ENCODE measurements at places on chromosomes 16 and 17.

DNA sequence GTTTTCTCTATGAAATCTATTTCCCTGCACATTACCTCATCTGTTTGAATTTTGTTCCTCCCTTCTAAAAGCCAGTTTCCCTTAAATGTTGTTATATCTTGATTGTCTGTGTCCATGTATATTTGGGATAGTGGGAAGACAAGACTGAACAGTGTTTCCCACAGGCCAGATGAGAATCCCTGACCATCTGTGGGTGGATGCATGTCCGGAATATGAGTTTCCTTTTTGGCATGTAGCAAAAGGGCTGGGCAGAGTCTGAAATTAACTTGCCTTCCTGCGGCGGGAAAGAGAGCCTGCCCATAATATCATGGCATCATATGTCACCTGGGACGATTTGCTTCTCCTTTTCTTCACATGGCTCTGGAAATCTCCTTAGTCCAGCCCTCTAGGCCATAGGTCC is 385.8 kb upstream of the MAF start:
- no peak for DNase-seq

DNA sequence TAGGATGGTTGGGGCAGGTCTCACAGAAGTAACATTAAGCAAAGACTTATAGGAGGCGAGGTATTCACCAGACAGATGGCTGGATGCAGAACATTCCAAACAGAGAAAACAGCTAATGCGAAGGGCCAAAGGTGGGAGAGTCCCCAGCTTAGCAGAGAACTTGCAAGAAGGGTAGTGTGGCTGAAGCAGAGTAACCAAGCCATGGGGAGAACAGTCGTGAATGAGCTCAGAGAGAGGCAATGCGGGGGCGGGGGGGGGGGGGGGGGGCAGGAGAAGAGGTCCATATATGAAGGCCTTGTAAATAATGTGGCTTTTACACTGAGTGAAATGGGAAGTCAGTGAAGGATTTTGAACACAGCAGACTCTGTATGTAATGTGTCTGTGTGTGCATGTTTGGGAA is 81.3 kb downstream of the SMG6 start:
- no peak for DNase-seq

DNA sequence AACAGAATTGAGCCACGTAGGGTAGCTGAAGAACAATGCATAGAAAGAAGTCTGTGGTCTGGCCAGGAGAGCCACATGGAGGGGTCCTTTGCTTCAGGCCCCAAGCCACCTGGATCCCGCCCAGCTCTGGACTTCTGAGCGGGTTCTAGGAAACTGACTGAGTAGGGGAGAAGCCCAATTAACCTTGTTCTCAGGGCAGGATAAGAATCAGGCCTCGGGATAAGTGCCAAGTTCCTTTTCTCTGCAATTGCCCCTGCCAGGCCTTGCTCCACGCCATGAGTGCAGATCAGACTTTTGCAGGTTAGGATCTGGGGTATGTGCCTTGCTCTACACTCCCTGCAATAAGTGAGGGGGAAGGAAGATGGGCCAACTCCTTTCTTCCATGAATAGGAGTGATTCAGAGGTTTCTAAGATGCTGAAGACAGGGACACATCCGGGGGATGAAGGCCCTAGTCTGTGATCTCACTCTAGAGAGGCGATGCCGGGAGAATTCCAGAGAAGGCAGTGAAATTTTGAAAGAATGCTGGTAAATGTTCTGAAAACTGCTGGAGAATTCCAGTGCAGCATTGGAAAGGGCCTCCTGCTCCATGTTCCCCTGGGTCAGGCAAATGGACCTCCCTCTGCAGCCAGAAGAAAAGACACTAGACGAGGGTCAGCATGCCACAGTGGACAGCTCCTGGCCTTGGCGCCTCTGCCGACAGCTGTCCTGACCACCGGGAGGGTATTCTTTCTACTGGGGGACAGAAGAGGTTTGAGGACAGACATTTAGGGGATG is 5.8 kb downstream of the NEUROD2 start:
- DNase-seq = no peak

DNA sequence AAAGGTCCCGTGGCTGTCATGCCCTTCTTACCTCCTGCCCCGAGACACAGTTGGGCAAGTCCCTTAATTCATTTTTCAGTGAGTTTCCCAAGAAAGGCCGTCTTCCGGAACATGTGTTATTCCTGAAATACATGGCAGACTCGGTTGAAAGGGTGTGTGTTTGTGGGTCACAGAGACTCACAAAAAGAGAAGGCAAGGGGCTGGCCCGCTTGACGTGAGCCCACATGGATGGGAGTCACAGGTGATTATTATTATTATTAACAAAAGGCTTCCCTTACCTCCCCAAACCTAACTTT is 34.1 kb upstream of the CCR7 start:
- DNase-seq = no peak

DNA sequence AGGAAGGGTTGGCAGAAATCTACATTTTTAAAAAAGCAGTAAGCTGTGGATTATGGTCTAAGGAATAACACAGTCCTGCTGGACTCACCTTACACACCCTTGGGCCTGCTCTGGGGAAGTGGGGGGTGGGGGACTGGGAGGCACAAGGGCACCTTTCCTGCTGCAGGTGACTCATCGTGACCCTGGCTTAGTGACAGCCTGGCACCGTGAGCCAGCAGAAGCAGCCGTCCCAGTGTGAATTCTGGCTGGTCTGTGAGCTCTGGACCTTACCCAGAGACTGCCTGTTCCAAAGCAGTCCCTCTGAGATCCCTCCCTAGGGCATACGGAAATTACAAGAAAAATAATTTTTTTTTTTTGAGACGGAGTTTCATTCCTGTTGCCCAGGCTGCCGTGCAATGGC is 4.2 kb upstream of the CRK start:
- no peak for DNase-seq

GRCh38 chr17:74430385-74430705 is 1.5 kb upstream of the GPRC5C start:
- no peak for DNase-seq

DNA sequence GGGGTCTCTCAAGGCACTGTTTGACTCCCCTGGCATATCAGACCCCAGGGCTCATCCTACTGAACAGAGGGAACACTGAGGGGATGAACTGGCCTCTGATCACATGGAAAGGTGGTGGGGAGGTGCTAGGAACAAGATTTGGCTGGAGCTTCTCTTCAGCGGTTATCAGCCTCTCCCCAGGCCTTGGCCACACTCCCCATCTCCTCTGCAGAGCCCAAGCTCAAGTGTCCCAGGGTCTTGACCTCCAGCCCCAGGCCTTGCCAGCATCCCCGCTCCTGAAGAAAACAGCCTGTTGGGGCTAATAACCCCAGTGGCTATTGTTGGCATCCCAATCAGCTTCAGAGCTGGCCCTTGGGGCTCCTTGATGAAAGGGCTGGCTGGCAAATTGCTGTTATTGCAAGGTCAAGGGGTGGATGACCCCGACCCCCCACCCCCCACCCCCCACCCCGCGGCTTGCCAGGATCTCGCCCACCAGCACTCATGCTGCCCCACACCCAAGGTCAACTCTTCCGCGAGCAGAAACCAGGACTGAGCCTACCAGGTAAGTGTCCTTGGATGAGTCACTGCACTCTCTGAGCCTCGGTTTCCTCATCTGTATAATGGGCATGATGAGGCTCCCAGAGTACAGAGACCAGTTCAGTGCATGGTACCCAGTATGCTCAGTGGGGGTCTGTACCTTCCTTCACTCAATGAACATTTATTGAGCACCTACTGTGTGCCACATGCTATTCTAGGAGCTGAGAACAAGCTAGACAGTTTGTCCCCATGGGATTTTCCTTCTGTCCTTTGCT is 18.8 kb upstream of the FAM83G start:
- no peak for DNase-seq

DNA sequence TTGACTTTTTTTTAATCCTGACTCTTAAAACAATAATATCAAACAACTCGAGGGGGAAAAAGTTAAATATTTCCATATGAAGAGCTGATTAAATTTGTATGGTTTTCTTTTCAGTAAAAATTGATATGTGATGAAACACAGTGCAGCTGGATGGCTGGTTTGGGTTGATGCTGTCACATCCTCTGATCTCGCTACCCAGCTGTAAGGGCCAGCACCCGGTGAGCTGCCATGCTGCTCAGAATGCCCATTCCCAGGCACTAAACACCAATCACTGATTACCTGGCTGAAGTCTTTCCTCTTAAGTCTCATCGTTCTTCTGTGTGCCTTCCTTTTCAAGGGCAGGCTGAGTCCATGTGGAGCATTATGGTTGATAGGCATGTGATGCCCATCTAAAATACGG is 234.3 kb downstream of the IRX3 start:
- no peak for DNase-seq

DNA sequence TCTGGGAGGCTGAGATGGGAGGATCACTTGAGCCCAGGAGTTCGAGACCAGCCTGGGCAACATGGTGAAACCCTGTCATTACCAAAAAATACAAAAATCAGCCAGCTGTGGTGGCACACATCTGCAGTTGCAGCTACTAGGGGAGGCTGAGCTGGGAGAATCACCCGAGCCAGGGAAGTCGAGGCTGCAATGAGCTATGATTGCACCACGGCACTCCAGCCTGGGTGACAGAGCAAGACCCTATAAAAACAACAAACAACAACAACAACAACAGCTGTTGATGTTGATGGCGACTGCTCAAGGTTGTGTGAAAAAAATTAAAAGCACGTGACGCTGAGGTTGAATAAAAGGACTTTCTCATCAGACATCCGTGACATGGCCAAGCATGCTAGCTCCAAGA is 40.8 kb upstream of the CIBAR2 start:
- DNase-seq = no peak

GRCh38 chr16:48820379-48820778 is 210.4 kb upstream of the N4BP1 start:
- DNase-seq = no peak

DNA sequence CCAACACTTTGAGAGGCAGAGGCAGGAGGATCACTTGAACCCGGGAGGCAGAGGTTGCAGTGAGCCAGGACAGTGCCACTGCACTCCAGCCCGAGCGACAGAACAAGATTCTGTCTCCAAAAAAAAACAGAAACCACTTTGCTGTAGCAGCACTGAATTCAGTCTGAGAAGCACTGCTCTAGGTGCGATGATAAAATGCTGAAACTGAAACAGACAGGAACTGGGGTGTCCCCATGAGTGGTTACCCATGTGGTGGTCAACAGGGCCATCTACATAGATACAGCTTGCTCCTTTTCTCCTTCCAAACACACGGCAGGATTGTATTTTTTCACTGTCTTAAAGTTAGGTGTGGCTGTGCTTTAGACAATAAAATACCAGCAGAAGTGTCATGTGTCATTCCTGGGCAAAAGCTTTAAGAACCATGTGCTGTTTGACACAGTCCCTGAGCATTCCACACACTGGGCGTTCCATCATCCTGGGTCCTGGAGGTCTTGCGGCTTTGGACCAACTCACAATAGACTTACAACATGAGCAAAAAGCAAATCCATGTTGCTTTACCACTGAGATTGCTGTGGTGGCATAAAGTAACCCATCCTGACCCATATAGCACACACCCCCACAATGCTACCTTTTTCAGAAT is 11.5 kb downstream of the GAS7 start:
- no peak for DNase-seq
